Right lobe of liver (tissue), 6 donors: ENCODE measurements at places on chromosomes 2 and 18.

DNA sequence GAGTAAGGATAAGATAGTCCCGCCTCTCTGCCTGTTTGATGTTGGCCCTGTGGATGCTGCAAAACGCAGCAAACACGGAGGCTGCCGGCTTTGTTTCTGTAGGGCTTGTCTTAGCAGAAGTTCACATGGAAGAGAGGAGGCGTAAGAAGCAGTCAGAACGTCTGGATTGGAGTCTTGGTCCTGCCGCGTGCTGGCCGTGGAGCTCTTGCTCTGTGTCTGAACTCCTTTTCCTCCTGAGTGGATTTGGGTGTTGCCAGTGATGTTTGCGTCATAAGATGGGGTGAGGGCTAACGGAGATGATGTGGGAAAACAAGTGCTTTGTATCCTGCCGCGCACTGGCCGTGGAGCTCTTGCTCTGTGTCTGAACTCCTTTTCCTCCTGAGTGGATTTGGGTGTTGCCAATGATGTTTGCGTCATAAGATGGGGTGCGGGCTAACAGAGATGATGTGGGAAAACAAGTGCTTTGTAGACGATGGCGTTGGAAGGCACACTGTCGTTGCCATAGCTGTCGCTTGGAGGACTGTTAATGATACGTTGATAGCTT lies 240.9 kb downstream of the AGAP1 start:
- H3K4me3 ChIP-seq = no peak overlapping the region
- no peak for DNase-seq
- no peaks in the 10 kb centered on the region for H3K27me3 ChIP-seq
- H3K36me3 ChIP-seq = no peaks in the 10 kb centered on the region

- DNase-seq = no peak
- H3K36me3 ChIP-seq = no peaks in the 10 kb centered on the region
- H3K27me3 ChIP-seq = no peaks in the 10 kb centered on the region
- H3K27ac ChIP-seq = no peak overlapping the region
- no peaks in the 10 kb centered on the region for H3K4me1 ChIP-seq
- H3K4me3 ChIP-seq = no peak overlapping the region
These were observed 145.9 kb upstream of the KLHL14 start for GRCh38 chr18:32918692-32919250.

GRCh38 chr18:13239171-13239956 lies 20.8 kb downstream of the LDLRAD4 start:
- H3K4me3 ChIP-seq = no peak overlapping the region
- no peaks in the 10 kb centered on the region for H3K36me3 ChIP-seq
- no peaks in the 10 kb centered on the region for H3K4me1 ChIP-seq
- peak; percentile 55 for DNase-seq
- no peak overlapping the region for H3K27ac ChIP-seq

DNA sequence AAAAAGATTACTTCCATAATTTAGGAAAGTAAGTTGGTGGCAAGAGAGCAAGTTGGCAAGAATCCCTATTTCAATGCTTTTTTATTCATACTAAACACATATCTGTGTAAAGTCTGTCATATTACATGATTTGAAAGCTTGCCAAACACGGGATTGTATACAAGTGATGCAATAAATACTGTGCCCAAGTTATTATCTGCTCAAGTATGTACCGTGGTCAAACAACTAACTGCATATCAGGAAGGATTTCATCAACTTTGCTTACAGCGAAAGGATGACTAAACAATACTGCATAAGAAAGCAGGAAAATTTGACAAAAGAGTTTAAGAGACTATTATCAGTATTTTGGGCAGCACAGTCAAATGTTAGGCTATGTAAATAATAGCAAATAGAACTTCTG lies 69.6 kb upstream of the SCN1A start:
- no peak overlapping the region for H3K27ac ChIP-seq
- no peaks in the 10 kb centered on the region for H3K4me1 ChIP-seq
- no peaks in the 10 kb centered on the region for H3K36me3 ChIP-seq
- H3K27me3 ChIP-seq = no peaks in the 10 kb centered on the region

- H3K27me3 ChIP-seq = no peaks in the 10 kb centered on the region
- H3K27ac ChIP-seq = no peak overlapping the region
- no peak overlapping the region for H3K4me3 ChIP-seq
- H3K36me3 ChIP-seq = no peaks in the 10 kb centered on the region
- peaks cover 10% of the 10 kb centered on the region for H3K4me1 ChIP-seq
- no peak for DNase-seq
These were observed 86.7 kb downstream of the L3MBTL4 start for GRCh38 chr18:6327895-6328620.

- no peak overlapping the region for H3K27ac ChIP-seq
- no peaks in the 10 kb centered on the region for H3K36me3 ChIP-seq
- H3K4me3 ChIP-seq = no peak overlapping the region
- no peaks in the 10 kb centered on the region for H3K4me1 ChIP-seq
These were observed 7.7 kb downstream of the DNMT3A start for GRCh38 chr2:25333981-25334380.

DNA sequence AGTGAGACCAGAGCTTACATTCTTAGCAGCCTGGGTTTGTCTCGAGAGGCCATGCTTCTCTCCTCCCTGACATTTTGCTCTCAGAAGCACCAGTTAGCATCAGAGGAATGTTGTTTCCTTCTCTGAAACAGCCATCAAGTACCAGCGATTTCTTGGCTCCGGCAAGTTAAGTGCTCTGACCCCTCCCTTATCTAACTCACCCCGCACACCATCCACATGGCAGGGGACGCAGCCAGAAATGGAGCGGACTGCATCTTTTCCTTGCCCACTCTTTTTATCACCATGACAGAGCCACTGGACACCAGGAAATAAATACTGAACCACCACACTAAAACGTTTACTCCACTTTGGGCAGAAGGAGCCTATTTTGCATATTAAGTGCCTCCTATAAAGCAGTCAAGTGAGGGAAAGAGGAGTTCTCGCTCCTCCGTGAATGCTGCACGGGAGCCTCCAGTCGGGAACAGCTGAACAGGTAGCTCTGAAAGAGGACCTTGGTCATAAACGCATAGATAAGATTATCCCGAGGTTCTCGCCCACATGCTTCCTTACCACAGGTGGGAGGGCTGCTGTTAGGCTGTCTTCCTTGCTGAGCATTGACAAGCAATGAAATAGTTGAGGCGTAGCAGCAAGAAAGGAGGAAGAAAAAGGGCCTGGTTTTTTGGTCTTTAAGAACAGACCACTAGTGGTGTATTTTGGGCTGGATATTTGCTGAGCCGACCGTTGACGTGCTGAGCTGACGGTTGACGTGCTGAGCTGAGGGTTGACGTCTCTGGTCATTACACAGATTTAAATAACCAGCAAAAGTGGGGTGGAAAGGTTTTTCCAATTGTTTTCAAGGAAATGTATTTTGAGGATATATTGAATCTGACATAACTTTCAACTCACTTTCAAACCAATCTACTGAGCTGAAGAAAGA lies 71.4 kb upstream of the ITGB6 start:
- H3K36me3 ChIP-seq = no peaks in the 10 kb centered on the region
- no peaks in the 10 kb centered on the region for H3K4me1 ChIP-seq
- no peak overlapping the region for H3K4me3 ChIP-seq

- H3K27ac ChIP-seq = no peak overlapping the region
- H3K4me3 ChIP-seq = no peak overlapping the region
- H3K36me3 ChIP-seq = no peaks in the 10 kb centered on the region
- no peaks in the 10 kb centered on the region for H3K4me1 ChIP-seq
- no peaks in the 10 kb centered on the region for H3K27me3 ChIP-seq
These were observed 45.5 kb upstream of the SCN7A start for GRCh38 chr2:166539340-166540162.

- no peak overlapping the region for H3K4me3 ChIP-seq
- DNase-seq = no peak
- H3K36me3 ChIP-seq = no peaks in the 10 kb centered on the region
- H3K27ac ChIP-seq = no peak overlapping the region
- H3K27me3 ChIP-seq = no peaks in the 10 kb centered on the region
- peaks cover 4% of the 10 kb centered on the region for H3K4me1 ChIP-seq
These were observed 49.9 kb downstream of the DHRS9 start for GRCh38 chr2:169119123-169119760.

- H3K27ac ChIP-seq = peak overlapping the region; percentile 91
- H3K27me3 ChIP-seq = no peaks in the 10 kb centered on the region
- no peaks in the 10 kb centered on the region for H3K36me3 ChIP-seq
- no peaks in the 10 kb centered on the region for H3K4me1 ChIP-seq
- DNase-seq = peak; percentile 71
These were observed 691 bp downstream of the BIRC6 start for GRCh38 chr2:32357318-32358110.

DNA sequence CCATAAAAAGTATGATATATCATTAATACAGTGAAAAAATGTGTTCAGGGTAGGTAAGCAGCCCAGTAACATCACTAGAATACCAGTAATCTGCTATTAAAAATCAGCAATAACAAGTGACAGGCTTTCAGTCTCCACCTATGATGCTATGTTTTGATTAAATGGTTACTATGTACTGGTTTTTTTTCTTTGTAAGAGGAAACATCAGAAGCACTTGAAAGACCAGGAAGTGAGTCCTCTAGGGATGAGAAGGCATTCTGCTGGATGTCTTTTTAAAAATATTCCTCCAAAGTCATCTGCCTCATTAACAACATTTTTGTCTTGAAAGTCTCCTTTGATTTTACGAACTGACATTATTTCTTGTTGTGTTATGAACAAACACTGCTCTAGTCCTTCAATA lies 136.0 kb upstream of the FAM98A start:
- no peak for DNase-seq
- no peak overlapping the region for H3K4me3 ChIP-seq
- no peak overlapping the region for H3K27ac ChIP-seq
- no peaks in the 10 kb centered on the region for H3K36me3 ChIP-seq
- H3K27me3 ChIP-seq = no peaks in the 10 kb centered on the region

DNA sequence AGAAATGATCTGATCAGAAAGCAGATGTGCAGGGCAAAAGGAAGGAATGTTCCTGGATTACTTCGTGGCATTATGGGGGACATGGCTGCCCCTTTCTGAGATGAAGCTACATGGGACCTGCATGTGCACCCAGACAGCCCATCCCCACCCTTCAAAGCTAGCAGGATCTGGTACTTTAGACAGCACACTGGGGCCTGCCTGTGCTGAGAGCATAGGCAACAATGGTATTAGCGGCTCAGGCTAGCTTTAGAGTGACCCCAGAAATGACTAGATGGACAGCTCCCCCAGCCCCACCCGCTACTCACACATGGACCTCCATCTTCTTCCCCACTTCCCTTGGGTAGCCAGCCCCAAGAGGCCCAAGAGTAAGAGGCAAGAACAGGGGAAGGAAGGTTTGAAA lies 61.5 kb upstream of the NFE2L2 start:
- H3K27me3 ChIP-seq = no peaks in the 10 kb centered on the region
- DNase-seq = no peak
- peak overlapping the region; percentile 88 for H3K27ac ChIP-seq
- H3K4me1 ChIP-seq = no peaks in the 10 kb centered on the region

- H3K4me3 ChIP-seq = no peak overlapping the region
- no peak overlapping the region for H3K27ac ChIP-seq
- H3K27me3 ChIP-seq = no peaks in the 10 kb centered on the region
- no peaks in the 10 kb centered on the region for H3K4me1 ChIP-seq
- H3K36me3 ChIP-seq = peaks cover 45% of the 10 kb centered on the region
- no peak for DNase-seq
These were observed 29.4 kb downstream of the LIPG start for GRCh38 chr18:49591271-49591670.

GRCh38 chr2:30239308-30239985 lies 8.1 kb downstream of the LBH start:
- H3K4me1 ChIP-seq = no peaks in the 10 kb centered on the region
- no peaks in the 10 kb centered on the region for H3K36me3 ChIP-seq
- no peak overlapping the region for H3K27ac ChIP-seq
- H3K27me3 ChIP-seq = no peaks in the 10 kb centered on the region
- no peak for DNase-seq
- H3K4me3 ChIP-seq = no peak overlapping the region

DNA sequence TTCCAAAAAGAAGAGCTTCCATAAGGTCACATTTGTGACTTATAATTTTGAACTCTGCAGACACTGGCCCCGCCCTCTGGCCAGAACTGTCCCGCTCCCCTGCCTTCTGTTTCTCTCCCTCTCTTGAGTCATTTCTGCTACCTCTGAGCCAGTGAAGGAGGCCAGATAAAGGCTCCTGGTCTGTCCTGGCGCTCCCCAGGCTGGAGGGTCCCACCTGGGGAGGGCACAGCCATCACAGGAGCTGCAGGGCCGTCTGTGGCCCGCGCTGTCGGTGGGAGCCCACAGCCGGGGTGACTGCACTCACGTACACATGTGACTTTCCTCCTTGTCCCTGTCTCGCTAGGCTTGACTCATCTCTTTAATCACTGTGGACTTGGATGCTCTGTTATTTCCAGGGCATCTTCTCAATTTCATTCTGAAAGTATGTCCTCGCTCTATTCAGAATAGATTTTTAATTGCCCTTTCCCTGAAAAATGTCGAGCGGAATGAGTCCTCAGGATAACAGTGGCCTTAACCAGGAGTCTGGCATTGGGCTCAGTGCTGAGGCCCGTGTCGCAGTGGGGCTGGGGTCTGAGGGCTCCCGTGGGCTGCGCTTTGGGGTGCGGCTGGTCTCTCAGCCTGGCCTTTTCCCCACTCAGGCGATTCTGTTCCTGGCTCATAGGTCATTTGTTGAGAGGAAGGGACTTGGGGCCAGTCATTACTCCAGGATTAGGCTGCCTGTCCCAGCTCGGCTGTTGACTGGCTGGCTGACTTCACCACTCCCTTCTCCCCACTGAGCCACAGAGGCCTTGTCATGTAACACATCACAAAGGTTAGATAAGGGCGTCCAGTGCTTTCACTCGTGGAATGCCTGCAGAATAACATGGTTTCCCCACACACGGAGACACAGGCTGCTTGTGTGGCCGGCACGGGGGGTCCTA lies 34.5 kb downstream of the KLHL29 start:
- no peaks in the 10 kb centered on the region for H3K36me3 ChIP-seq
- no peaks in the 10 kb centered on the region for H3K27me3 ChIP-seq
- no peak overlapping the region for H3K4me3 ChIP-seq
- H3K27ac ChIP-seq = no peak overlapping the region

- peaks cover 14% of the 10 kb centered on the region for H3K4me1 ChIP-seq
- no peaks in the 10 kb centered on the region for H3K27me3 ChIP-seq
- no peak overlapping the region for H3K4me3 ChIP-seq
- peaks cover 15% of the 10 kb centered on the region for H3K36me3 ChIP-seq
- no peak for DNase-seq
These were observed 59.5 kb downstream of the PUM2 start for GRCh38 chr2:20291106-20291564.

GRCh38 chr2:120319686-120320317 lies 26.1 kb upstream of the INHBB start:
- no peaks in the 10 kb centered on the region for H3K4me1 ChIP-seq
- no peak for DNase-seq
- H3K27me3 ChIP-seq = no peaks in the 10 kb centered on the region

DNA sequence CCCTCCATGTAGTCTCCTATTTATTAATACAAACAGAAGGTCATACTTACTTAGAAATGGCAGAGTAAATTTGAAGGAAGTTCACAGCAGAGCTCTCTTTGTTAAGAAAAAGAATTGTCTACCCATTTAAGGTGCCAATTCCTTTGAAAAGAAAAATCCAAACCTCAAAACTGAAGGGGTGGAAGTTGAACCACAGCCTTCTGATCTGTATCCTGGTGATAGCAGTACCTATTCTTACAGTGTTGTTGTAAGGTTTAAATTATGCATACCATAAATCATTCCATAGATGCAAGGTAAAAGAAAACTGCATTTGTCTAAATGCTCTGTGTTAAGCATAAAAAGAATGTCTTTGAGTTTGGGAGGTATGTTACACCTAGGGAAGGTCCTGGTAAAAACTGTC lies 47.6 kb downstream of the COBLL1 start:
- no peaks in the 10 kb centered on the region for H3K36me3 ChIP-seq
- no peak for DNase-seq
- no peak overlapping the region for H3K27ac ChIP-seq
- no peak overlapping the region for H3K4me3 ChIP-seq
- no peaks in the 10 kb centered on the region for H3K27me3 ChIP-seq
